ENCODE measurements at places on chromosomes 6 and 20.

DNA sequence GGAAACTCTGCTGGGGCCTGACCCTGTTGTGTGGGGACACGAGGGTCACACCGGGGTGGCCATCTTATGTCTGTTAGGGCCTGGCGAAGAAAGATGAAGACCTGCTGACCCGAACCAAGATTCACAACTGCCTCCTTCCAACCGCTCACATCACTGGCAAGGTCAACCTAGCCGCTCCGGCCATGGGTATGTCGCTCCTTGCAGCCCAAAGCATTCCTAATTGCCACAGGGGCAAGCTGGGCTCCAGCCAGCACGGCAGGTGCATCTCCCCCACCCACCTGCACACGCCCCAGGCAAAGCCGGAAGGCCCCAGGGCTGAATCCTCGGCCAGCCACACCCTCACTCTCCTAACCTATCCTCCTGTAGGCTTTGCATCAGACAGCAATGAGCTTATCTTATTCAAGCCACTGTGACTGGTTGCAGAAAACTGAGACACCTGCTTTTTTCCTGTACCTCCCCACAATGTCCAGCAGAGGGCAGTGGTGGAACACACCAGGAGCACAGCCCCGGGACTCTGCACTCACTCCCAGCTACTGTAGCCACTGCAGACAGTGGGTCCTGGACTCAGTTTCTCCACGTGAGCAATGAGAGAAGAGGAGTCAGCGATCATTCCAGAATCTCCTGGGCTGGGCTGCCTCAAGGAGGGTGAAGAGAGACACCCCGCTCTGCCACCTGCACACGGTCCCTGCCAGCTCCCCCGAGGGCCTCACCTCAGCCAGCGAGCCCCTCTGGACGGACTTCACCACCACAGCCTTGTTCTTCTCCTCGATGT lies 170.2 kb downstream of the PREX1 start:
- DNase-seq, result peak; percentile 25

DNA sequence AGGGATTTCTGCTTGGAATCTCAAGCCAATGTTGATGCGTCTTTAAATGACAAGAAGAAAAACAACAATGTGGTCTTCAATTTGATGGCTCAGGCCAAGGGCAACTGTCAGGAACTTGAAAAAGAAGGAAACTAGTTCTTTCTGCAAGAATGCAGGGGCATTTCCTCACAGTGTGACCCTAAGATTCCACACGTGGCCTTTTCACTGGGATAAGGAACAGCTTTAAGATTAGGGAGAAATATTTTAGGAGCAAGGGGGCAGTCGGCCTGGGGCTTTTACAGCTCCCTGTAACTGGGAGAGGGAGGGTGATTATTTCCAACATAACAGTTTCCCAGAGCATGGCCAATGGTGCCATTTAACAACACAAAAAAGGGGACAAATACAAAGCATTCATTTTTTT lies 39.4 kb upstream of the MRPS10 start:
- DNase-seq, result no peak

GRCh38 chr6:154196333-154196885 lies 157.4 kb downstream of the OPRM1 start:
- DNase-seq, result no peak

GRCh38 chr6:33344701-33345697 lies 27.5 kb upstream of the ZBTB22 start:
- DNase-seq, result peak; percentile 61

DNA sequence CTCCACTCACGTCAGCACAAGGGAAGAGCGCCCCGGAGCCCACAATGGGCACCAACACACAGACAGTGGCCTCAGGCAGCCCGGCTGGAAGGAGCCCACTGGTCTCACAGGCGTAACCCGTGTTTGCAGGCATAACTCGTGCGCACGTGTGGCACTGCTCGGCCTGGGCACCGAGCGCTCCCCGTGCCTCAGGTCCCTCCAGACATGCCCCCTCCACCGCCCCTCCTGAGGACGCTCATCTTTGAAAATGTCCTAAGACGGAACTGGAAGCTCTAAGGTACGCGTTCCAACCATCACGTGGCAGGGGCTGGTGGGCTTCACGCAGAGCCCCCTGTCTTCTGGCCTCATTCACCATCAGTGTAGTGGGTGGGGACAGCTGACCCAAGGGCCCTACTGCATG lies 44.6 kb downstream of the SSR1 start:
- DNase-seq, result no peak

GRCh38 chr6:1801401-1801800 lies 191.7 kb downstream of the FOXC1 start:
- no peak for DNase-seq

DNA sequence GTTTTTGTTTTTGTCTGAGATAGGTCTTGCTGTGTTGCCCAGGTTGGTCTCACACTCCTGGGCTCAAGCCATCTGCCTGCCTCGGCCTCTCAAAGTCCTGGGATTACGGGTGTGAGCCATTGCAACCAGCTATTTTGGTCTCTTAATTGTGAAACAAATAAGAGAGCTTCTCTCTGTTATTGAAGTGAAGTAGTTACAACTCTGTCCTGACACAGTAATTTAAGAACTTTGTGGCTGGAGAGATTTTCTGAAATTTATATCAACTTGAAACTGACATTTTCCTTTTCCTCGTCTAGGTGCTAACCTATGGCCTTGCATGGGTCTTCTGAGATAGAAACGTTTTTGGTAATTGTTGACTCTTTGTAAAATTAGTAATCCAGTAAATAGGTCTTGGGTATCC lies 122.1 kb upstream of the DOK5 start:
- no peak for DNase-seq

- no peak for DNase-seq
These were observed 51.1 kb upstream of the TMEM170B start for GRCh38 chr6:11486486-11486885.

GRCh38 chr6:34359418-34360158 lies 32.9 kb downstream of the NUDT3 start:
- no peak for DNase-seq

DNA sequence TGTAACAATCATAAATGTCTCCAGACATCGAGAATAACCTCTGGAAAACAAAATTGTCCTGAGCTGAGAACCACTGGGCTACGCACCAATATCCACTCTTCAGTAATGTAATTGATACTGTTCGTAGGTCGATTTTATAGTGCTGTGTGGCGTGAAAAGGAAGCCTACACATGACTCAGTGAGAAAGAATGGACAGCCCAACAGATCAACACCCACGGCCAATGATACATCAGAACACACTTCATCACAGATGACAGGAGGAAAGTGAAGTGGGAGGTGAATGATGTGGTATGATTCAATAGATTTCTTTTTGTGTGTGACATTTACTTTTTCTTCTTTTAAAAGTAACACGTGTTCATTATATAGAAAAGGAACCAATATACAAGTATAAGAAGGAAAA lies 93.5 kb downstream of the RPS12 start:
- DNase-seq, result no peak

DNA sequence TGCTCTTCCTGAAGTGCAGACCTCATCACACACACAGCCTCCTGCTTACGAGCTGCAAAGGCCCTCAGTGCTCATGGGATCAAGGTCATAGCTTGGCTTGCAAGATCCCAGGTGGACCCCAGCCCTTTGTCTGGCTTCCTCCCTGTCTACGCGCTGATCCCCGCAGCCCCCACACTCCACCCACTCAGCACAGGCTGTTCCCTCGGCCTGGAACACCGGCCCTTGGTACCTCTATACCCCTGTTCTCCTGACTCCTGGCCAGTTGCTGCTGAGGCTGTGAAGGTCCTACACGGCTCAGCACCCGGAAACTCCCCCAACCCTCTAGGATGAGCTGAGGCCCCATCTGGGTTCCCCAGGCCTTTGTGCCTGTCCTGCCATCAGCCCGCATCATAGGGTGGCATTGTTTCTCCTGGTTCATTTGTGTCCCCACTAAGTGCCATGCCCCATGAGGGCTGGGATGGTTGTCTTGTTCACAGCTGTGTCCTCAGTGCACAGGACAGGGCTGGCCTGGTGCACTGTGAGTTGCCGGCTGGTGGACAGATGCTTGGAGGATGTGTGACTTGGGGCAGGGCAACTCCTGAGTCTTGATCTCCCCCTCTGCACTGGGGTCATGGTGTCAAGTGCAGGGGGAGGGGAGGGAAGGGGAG lies 57.0 kb downstream of the ADNP start:
- DNase-seq, result no peak

- DNase-seq, result no peak
These were observed 43.3 kb upstream of the TGM3 start for GRCh38 chr20:2252419-2252997.

- no peak for DNase-seq
These were observed 194.9 kb downstream of the KIF6 start for GRCh38 chr6:39530201-39530759.

DNA sequence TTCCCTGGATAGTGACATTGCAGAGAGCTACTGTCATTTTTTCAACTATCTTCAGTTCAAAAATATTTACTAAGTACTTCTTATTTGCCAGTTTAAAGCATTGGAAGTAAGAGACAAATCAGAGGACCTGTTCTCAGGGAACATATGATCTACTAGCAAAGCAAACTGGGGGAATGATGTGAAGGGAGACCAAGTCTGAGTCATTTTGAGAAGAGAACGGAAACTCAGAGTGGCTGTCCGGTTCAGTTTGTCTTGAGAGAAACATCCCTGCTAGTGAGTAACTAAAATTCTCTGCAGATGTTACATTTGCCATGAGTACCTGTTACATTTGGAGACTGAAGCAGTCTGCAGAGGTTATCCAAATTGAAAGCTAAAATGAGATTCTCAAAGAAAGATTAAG lies 118.3 kb downstream of the KCNQ5 start:
- no peak for DNase-seq

DNA sequence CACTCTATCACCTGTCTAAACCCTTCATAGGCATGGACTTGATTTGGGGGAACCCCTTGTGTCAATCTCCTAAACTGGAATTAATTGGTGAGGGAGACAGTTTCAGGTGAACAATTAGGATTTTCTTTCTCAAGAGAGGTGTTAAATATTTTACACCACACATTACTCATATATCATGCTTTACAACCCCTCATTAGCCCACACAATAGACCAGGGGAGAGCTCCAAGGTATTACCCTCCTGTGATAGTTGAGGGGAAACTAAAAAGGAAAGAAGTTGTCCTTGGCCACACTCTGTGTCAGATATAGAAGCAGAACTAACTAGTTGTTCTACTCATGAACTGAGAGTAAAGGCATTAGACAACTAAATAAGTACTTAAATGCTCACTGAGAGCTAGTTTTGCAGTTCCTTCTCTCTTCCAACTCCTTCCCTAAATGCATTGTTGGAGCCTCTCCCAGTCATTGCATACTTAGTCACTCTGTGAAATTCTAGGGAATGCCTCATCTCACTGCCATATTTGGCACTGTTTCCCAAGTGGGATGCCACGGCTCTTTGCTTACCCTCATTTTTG lies 183.7 kb upstream of the CEP162 start:
- no peak for DNase-seq

DNA sequence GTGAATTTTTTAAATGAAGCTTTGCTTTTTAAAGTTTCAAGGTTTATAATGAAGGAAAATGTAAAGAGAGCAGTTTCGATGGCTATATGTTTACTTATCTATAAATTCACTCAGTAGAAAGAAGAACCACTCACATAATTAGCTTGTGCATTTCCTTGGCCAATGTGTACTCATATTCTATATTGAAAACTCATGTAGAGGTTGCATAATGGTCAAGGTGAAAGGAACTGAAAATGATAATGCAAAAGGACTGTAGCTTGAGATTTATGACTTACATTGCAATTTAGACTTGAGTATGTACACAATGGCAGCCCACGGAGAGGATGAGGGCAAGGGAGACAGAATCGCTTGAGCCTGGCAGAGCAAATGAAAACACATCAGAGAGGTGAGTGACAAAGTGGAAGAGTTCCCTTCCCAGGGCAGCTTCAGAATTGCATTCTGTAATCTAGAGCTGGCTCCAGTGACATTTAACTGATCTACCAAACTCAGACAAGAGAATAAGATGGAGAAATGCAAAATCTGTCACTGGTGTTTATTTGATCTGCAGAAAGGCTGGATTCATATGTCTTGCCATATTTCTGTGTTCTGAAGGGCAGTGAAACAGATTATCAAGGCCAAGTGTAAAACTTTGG lies 191.8 kb downstream of the TMEM200A start:
- no peak for DNase-seq

DNA sequence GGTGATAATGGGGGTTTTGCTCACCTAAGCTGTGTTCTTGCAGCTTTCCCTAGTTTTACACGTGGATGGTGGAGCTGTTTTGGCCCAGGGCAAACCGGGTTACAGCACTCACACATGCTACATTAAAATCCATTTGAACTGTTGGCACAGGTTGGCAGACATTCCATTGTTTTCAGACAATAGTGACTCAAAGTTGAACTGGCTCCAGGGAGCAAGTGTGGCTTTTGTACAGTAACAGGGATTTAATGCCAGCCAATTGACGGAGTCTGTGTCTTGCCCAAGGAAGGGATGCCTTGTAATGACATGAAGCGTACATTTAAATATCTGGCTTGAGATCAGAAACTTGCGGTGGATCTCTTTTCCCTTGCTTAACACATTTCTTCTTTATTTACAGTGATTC lies 183.1 kb downstream of the DTNBP1 start:
- DNase-seq, result no peak

- no peak for DNase-seq
These were observed 1.2 kb upstream of the CDC25B start for GRCh38 chr20:3794701-3795420.

DNA sequence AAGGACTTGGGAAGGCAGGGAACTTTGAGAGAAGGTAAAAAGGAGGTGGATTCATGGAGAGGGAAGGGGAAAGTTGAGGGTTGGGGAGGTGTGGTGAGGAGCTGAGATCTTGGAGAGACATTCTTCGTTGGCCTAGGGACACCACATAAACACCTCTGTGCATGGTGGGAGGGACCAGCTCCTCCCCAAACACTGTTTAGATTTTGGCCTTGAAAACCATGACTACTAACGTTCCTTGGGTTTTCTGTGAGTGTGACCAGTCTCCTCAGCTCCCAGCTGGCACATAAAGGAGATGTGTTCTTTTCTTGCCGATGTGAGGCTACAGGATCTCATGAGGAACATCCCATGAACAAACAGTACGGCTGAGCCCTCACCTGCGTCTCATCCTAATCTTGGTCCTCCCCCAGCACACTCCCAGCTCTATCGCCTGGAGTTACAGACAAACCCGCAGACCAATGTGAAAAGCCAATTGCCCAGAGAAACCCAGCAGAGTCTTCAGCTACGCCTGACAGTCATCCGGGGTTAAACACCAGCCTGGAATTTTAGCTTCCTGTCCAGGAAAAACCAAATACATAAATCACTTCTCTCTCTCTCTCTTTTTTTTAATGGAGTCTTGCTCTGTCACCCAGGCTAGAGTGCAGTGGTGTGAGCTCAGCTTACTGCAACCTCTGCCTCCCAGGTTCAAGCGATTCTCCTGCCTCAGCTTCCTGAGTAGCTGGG lies 22.0 kb upstream of the DDR1 start:
- DNase-seq, result no peak

- no peak for DNase-seq
These were observed 2.1 kb upstream of the TIAM2 start for GRCh38 chr6:154993026-154993425.

- no peak for DNase-seq
These were observed 26.0 kb upstream of the PI16 start for GRCh38 chr6:36928547-36928918.

DNA sequence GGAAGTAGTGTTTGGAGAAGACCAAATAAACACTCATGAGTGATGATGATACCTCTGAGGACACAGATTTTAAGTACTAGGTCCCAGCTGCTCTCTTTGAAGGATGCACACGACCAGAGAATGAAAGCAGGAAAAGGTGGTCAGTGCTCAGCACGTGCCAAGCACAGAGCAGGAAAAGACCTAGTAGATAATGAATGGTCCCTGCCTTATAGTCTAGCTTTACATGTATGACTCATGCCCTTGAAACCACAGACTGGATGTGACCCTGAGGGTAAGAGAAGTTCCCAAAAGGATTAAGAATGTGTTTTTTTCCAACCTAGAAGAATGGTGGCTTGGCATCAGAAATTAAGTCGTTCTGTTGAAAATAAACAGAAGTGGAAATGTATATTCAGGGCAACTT lies 2.8 kb upstream of the MC3R start:
- no peak for DNase-seq

All from effector memory CD4-positive, alpha-beta T cell (primary cell).